Naive thymus-derived CD8-positive, alpha-beta T cell (primary cell): ENCODE measurements at places on chromosomes 16 and 17.

DNA sequence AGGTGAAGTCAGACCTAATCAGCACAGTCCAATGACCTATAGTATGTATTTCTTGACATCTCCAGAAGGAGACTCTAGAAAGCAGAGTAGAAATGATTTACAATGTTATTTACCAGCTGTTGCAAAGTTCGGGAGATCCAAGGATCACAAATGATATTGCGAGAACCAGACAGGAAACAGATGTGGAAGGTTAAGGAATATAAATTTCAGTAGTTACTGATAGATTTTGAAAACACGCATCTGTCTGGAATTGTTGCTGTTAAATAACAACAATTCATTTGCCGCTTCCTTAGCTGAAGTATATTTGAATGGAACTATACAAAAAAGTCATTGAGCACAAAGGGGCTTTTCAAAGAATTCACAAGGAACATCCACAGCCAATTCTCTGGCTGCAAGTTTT lies 72.0 kb downstream of the STXBP4 start:
- DNase-seq = no peak

GRCh38 chr17:82734987-82735866 lies at the start of gene FN3K:
FN3K (plus strand) TSS chr17:82735615; CDS start chr17:82735637, 22 bp downstream.
- peak; percentile 11 for DNase-seq

GRCh38 chr17:29189355-29189754 lies 9.2 kb upstream of the MYO18A start:
- no peak for DNase-seq

DNA sequence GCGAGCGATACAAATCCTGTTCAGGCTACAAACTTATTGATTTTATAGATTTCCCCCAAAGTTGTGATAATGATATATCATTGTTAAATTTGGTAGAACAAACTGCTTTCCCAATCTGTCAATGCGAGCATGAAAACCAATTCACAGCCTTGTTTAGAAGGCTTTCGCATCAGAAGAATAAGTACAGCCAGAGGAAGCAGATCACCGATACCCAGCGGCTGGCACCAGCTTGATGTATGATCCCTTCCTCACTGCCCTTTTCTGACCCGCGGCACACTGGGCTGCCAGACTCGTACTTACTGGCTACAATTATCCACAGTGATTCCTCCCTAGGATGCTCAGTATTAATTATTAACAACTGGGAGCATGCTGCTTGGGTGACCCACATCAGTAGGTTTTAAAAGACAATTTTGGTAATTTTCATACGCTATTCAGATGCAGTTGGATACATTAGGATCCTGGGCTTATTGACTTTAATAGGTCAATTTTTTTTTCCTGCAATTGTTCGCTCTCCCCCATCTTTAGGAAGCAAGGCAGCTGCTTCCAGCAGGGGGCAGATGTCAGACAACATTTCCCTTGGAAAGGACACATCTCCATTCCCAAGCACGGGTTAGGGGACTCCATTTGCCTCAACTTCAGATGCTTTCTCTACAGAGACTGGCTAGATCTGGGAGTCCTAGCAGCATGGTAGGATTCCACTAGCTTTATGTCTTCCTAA lies 582.7 kb upstream of the PSMD7 start:
- DNase-seq = no peak

DNA sequence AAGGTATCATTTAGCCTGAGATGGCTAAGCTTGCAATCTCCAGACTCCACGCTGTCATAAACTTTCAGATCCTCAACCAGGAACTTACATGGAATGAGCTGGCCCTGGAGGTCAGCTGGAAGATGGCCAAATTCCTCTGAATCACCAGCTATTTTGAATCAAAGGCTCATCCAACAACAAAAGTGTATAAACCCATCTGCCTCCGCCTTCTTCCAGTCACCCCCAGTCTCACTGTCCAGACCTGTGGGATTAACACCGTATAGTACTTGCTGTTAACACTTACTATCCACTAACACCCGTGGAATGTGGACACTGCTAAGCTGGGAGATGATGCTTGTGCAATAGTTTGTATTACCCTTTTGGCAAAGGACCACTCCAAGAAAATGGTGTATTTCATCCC lies 1.9 kb upstream of the LCMT1 start:
- no peak for DNase-seq

GRCh38 chr17:45347444-45347843 lies 30.6 kb upstream of the MAP3K14 start:
- no peak for DNase-seq
